ENCODE measurements at places on chromosomes 1 and 21. TPM values are rescaled to one million over a fixed set of nuclear protein-coding genes. Genes with fewer than 3 reads are reported as not detected.

Gene DHRS3
- total RNA-seq = 153 TPM

Gene WNT2B
- 0.20 TPM for total RNA-seq

Gene RGL1
- total RNA-seq = 0.16 TPM

Gene AMPD1
- total RNA-seq = not detected

Gene SDE2
- total RNA-seq = 62.7 TPM

Gene CLDN19
- not detected for total RNA-seq

Gene CNR2
- 5.3 TPM for total RNA-seq

- DNase-seq = no peak
- no peak overlapping the region for H3K27ac ChIP-seq
Measured at GRCh38 chr1:178847396-178847849, 23.5 kb downstream of the ANGPTL1 start.

DNA sequence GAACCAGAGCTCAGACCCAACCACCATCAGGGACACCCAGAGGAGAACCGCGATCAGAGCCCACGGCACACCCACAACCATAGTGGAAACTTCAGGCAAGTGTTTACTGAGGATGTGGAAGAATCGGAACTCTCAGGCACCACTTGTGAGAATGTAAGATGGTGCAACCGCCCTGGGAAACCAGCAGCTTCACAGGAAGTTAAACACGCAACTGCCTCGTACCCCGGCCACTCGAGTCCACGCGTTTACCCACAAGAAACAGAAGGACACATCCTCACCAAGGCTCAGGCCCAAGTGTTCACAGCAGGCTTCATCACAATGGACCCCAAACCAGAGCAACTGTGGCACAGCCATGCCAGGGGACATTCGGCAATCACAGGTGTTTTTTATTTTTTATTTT lies 51.4 kb upstream of the COL6A2 start:
- DNase-seq = no peak
- no peak overlapping the region for H3K27ac ChIP-seq
- H3K27me3 ChIP-seq = no peaks in the 10 kb centered on the region
- no peak overlapping the region for H3K4me3 ChIP-seq
- H3K4me1 ChIP-seq = no peaks in the 10 kb centered on the region

GRCh38 chr1:30450148-30450817 lies 273.1 kb downstream of the MATN1 start:
- no peaks in the 10 kb centered on the region for H3K4me1 ChIP-seq
- H3K27me3 ChIP-seq = no peaks in the 10 kb centered on the region
- no peak overlapping the region for H3K4me3 ChIP-seq
- no peaks in the 10 kb centered on the region for H3K36me3 ChIP-seq

DNA sequence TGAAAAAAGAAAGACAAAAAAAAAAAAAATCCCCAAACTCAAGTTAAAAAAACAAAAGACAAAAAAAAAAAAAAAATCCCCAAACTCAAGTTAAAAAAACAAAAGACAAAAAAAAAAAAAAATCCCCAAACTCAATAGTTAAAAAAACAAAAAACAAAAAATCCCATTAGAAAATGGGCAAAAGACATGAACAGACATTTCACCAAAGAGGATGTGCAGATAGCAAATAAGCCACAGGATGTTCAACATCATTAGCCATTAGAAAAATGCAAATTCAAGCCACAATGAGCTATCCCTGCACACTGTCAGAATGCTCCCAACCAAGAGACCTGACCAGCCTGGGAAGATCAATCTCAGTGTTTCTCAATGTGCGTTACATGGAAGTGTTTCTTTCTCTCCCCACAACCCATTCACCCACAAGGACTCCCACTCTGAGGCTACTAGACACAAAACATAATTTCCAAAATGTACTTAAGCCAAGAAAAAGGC lies 33.9 kb downstream of the MRAP start:
- no peaks in the 10 kb centered on the region for H3K4me1 ChIP-seq
- DNase-seq = no peak
- H3K36me3 ChIP-seq = peaks cover 60% of the 10 kb centered on the region
- no peaks in the 10 kb centered on the region for H3K27me3 ChIP-seq
- no peak overlapping the region for H3K27ac ChIP-seq

DNA sequence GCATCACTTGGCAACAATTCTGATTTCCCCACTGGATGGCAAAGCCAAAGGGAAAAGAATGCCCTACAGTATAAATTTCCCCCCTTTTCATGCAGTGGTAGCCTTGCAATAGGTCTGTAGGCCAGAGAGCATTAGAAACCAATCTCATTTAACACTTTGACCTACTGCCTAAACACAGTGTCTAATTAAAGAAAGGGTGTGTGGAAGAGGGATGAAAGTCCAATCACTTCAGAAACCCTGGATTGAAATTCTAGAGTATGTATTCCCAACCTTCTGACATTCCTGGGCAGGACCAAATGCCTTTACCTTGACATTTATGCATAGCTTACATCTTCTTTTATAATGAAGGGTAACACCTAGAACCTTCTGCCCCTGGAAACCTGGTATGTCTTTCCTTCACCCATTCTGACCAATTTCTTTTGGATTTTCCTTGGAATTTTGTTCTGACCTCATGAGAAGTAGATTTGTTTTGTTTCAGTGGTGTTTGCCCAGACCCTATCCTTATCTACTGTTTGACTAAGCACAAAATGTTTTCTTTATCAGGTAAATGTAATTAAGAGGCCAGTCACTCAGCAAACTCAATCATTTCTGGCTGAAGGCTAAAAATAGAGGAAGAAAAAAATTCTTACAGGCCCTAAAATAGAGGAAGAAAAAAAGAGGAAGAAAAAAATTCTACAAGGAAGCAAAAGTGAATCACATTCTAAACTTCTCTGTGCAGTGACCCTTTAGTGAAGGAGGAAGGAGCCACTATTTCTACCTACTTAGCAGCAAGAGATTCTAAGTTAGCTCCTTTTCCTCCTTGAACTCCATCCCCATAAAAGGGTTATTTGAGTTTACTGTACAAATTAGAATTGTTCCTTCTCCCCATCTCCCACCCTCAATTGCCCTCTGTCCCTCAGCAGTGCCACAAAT lies 129.5 kb upstream of the DSCAM start:
- DNase-seq = no peak
- H3K27me3 ChIP-seq = no peaks in the 10 kb centered on the region
- H3K4me1 ChIP-seq = no peaks in the 10 kb centered on the region
- H3K27ac ChIP-seq = no peak overlapping the region

DNA sequence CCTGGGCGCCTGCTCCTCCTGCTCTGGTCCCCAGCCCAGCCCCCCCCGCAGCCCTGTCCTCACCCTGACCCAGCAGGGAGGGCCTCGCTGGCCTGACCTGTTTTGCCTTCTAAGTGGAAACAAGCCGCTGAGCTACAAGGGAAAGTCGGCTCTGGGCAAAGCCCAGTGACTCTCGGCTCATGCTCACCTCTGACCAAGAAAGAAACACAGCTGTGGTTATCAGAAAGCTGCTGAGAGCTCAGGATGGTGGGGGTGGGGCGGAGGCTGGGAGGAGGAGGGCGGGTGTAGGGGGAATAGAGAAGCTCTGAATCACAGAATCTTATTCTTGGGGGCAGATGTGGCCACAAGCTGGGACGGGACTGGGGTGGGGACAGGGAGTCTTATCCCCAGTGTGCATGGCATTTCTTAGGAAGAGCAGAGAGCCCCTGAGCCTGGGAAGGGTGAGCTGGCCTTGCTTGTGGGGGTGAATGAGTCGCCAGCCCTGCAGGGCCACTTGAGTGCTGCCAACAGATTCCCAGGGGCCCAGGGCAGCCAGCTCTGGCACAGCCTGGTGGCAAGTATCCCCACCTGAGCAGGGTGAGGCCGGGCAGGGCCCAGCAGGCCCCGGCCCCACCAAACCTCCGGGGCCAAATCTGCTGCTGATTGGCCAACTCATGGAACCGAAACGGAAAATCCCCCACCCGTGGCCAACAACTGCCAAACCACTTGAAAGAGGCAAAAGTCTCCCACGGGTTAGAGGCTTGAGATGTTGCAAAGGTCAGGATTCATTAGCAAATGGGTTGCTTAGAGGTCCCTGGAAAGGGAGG lies 120.6 kb downstream of the SPSB1 start:
- DNase-seq = peak; percentile 68
- H3K27me3 ChIP-seq = peaks cover 8% of the 10 kb centered on the region
- H3K4me3 ChIP-seq = no peak overlapping the region
- peaks cover 39% of the 10 kb centered on the region for H3K4me1 ChIP-seq

- H3K36me3 ChIP-seq = no peaks in the 10 kb centered on the region
- H3K27ac ChIP-seq = no peak overlapping the region
- DNase-seq = no peak
Measured at GRCh38 chr1:185961664-185962063, 227.5 kb downstream of the HMCN1 start.

GRCh38 chr1:106831511-106831910 lies 225.0 kb upstream of the PRMT6 start:
- no peaks in the 10 kb centered on the region for H3K4me1 ChIP-seq
- no peak overlapping the region for H3K27ac ChIP-seq
- H3K27me3 ChIP-seq = no peaks in the 10 kb centered on the region
- H3K4me3 ChIP-seq = no peak overlapping the region
- no peak for DNase-seq

- DNase-seq = no peak
- H3K27ac ChIP-seq = no peak overlapping the region
- H3K27me3 ChIP-seq = peaks cover 7% of the 10 kb centered on the region
- H3K4me1 ChIP-seq = peaks cover 9% of the 10 kb centered on the region
- no peak overlapping the region for H3K4me3 ChIP-seq
Measured at GRCh38 chr21:42360317-42360716, 6.0 kb downstream of the TFF1 start.

GRCh38 chr1:113042285-113043143 lies 30.5 kb upstream of the LRIG2 start:
- H3K27ac ChIP-seq = no peak overlapping the region
- H3K4me3 ChIP-seq = no peak overlapping the region
- peak; percentile 38 for DNase-seq
- H3K4me1 ChIP-seq = peaks cover 34% of the 10 kb centered on the region

DNA sequence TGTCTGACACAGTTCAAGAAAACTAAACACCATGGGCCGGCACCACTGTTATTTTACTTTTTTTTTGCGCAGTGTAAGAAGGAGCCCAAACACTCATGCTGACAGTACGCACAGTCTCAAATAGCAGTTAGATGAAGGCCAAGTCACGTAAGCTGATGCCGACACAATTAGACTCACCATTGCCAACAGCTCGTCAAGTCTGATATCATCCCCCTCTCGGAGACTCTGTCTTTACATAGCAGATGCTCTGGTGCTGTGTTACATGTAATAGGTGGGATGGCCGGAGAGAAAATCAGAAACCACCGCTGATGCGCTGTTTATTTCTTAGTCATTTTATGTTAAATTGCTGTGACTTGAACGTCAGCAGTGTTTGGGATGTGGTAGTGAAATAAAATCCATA lies 49.3 kb downstream of the TGFB2 start:
- DNase-seq = no peak
- no peaks in the 10 kb centered on the region for H3K4me1 ChIP-seq
- H3K36me3 ChIP-seq = no peaks in the 10 kb centered on the region
- H3K27ac ChIP-seq = no peak overlapping the region

GRCh38 chr1:180969434-180969833 lies 53.2 kb downstream of the STX6 start:
- no peak overlapping the region for H3K4me3 ChIP-seq
- H3K27ac ChIP-seq = no peak overlapping the region
- no peaks in the 10 kb centered on the region for H3K4me1 ChIP-seq
- H3K27me3 ChIP-seq = no peaks in the 10 kb centered on the region

DNA sequence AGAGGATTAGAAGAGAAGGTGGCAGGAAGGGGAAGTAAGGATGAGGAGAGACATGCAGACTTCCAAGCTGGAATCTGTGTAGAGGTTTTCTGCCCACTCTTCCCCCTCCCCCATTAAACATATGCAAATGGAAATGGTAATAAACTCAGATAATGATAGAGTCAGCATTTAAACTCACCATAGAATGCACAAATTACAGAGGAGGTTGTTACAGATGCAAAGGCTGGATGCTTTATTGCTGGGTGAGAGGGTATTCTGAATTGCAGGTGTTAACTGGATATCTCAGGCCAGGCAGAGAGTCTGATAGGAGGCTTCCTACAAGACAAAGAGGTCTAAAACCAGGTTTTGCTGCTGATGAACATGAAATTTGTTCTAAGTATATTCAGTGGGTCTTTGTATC lies 372.5 kb downstream of the SEC16B start:
- no peaks in the 10 kb centered on the region for H3K36me3 ChIP-seq
- H3K4me3 ChIP-seq = no peak overlapping the region
- H3K27ac ChIP-seq = no peak overlapping the region
- no peak for DNase-seq
- H3K4me1 ChIP-seq = no peaks in the 10 kb centered on the region

DNA sequence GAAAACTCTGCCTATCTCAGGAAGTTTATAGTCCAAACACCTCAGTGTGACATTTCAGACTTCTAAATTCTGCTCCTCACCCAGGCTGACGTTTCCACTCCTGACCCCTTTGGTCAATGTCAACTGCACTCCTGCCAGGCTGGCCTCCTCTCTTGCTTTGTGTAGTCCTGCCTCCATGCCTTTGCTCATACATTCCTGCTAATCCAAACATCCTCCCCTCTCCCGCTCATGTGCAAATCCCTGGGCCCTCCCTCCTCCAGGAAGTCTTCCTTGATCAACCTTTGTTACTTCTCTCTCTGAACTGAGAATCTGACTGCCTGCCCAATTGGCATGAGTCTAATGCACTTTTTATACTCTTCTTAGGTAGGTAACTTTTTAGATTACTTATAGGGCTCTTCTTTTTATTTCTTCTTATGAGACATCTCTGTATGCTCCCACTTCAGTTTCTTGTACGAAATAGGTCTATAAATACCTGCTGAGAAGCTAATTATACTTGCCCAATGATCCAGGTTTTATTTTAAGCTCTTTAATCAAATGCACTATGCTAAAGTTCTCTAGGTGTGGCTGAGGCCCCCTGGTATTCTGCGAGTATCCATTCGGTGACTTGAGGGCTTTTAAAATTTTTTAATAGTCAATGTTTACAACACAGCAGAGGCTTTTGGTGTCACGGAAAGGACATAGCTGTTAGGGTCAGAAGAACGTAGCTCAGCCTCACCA lies 128.1 kb downstream of the PLXNA2 start:
- no peaks in the 10 kb centered on the region for H3K4me1 ChIP-seq
- H3K27ac ChIP-seq = no peak overlapping the region
- no peak for DNase-seq
- H3K27me3 ChIP-seq = no peaks in the 10 kb centered on the region
- no peaks in the 10 kb centered on the region for H3K36me3 ChIP-seq

DNA sequence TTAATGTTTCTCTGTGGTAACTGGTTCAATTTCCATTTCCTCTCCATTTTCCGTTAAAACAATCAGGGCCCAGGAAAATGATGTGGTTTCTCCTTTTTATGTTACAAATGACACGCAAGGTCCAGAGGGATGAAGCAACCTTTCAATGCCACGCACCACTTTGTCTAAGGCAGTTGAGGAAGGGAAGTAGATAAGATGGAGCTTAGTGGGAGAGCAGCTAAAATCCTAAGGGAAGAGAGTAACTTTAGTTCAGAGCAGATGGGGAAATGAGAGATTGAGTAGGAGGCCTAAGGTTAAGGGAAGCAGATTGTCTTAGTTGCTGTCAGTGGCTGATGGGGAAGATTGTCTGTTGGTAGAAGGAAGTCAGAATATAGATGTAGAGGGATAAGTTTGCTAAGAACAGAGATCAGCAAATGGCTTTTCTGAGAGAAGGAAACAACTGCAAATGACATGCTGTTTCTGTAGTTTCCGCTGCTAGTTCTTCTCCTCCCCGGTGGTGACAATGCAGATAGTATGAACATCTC lies 660 bp downstream of the CD1C start:
- no peak for DNase-seq
- H3K4me3 ChIP-seq = peak overlapping the region; percentile 17
- peaks cover 15% of the 10 kb centered on the region for H3K4me1 ChIP-seq
- H3K36me3 ChIP-seq = no peaks in the 10 kb centered on the region

- no peaks in the 10 kb centered on the region for H3K27me3 ChIP-seq
- H3K4me1 ChIP-seq = peaks cover 29% of the 10 kb centered on the region
- no peaks in the 10 kb centered on the region for H3K36me3 ChIP-seq
- H3K4me3 ChIP-seq = no peak overlapping the region
- H3K27ac ChIP-seq = no peak overlapping the region
Measured at GRCh38 chr1:228767636-228768354, 32.5 kb downstream of the RHOU start.

GRCh38 chr1:37174876-37175275 lies 140.6 kb upstream of the GRIK3 start:
- H3K27me3 ChIP-seq = no peaks in the 10 kb centered on the region
- DNase-seq = no peak
